ENCODE measurements at places on chromosomes 7 and 10. TPM values are rescaled to one million over a fixed set of nuclear protein-coding genes. Genes with fewer than 3 reads are reported as not detected.

The PDE6C gene
- total RNA-seq = not detected

The BHLHA15 gene
- total RNA-seq = not detected

The LMOD2 gene
- total RNA-seq = not detected

The FAM171A1 gene
- 70.4 TPM for total RNA-seq

The WNT2 gene
- total RNA-seq = not detected

The SPDYE1 gene
- not detected for total RNA-seq

The MMRN2 gene
- 0.27 TPM for total RNA-seq

The SNX10 gene
- 5.4 TPM for total RNA-seq

The ARMH3 gene
- 24.4 TPM for total RNA-seq

The REPIN1 gene
- 212 TPM for total RNA-seq

The IDE gene
- 51.1 TPM for total RNA-seq

The FKBP6 gene
- total RNA-seq = not detected

The LRMDA gene
- 0.98 TPM for total RNA-seq

The TFEC gene
- total RNA-seq = not detected

The HOXA10 gene
- total RNA-seq = not detected

The HNRNPA2B1 gene
- 1,068 TPM for total RNA-seq

The TAX1BP1 gene
- 44.4 TPM for total RNA-seq
